SW 1271 (cell line): ENCODE measurements at places on chromosomes 7 and 10.
A peak's percentile ranks its signal among the peaks of the same experiment; 100 is the strongest.

GRCh38 chr10:74585231-74586087, 240.9 kb upstream of the KAT6B start:
- no peak for DNase-seq

GRCh38 chr7:134645935-134646334, 718 bp upstream of the BPGM start:
- no peak for DNase-seq

- DNase-seq, result no peak
Observed at GRCh38 chr10:129032372-129033313, 434.4 kb upstream of the MGMT start.

GRCh38 chr7:4157651-4158050, 524.4 kb upstream of the FOXK1 start:
- DNase-seq, result no peak

GRCh38 chr10:101000915-101001658, 1.5 kb downstream of the LZTS2 start:
- DNase-seq, result no peak

DNA sequence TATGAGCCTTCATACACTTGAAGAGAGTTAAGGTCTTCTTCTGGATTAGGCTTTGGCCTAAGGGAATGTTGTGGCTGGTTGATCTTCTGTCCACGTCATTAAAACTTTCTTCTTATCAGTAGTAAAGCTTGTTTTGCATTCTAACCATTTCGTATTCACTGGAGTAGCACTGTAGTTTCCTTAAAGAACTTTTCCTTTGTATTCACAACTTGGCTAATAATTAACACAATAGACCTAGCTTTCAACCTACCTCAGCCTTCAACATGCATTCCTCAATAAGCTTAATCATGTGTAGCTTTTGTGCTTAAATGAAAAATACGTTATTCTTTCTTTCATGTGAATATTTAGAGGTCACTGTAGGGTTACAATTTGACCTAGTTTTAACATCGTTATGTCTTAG, 42.8 kb downstream of the AKR1C8 start:
- DNase-seq, result no peak

DNA sequence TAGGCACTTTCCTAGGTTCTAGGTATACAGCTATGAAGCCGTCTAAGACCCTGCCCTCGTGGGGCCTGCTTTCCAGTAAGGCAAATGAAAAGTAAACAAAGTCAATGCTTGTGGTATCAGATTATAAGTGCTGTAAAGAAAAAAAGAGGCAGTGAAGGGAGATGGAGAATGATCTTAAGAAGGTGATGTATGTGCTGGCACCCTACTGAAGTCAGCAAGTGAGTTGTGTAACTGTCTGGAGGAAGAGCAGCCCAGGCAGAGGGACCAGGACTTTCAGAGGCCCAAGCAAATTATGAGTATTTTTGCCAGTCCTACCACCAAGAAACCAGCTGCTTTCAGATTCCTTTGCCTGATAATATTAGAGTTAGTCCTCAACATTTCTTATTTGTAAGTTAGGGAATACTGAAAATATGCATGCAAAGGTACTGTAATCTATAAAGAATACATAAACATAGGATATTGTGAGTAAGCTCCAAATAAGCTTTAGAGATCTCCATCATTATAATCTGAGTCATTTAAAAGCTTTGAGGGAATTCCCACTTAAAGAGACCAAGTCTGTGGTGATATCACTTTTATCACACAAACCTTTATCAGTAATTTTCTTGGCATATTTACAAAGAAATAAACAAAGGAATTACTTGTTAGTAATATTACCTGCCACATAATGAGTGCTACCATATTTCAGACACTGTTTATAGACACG, 329.2 kb upstream of the LRGUK start:
- no peak for DNase-seq

DNA sequence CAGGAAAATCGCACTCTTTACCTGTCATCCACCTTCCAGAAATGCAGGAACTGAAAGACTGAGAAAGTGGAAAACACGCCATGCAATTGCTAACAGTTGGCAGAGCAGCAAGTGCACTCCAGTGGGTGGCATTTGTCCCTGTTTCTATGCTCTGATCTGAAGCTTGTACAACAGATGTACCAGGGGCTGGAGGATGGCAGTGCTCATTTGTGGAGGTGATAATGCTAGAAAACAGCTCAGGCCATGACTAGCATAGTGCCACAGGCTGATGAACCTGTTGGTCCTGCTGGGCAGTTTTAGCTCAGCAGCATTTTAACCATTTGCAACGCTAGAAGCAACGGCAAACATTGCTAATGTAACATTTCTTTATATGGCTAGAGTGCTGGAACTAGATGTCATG, 199.9 kb upstream of the NRP1 start:
- DNase-seq, result no peak

DNA sequence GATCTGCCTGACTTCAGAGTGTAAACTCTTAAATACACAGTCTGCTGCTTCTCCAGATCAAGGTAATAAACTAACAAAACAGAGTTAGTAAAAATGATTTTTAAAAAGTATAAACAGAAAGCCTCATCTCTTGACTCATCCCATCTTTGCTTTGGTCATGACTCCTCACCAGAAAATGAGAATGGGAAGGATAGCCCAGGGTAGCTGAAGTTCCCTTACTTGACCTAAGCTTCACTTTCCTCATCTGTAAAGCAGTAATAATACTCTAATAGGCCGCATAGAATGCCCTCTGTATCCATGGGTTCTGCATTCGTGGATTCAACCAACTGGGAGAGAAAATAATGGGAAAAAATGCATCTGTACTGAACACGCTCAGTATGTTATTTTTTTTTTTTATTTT, 11.3 kb upstream of the SLC25A28 start:
- no peak for DNase-seq

- DNase-seq, result no peak
Observed at GRCh38 chr10:1392127-1392526, 335.9 kb downstream of the WDR37 start.

DNA sequence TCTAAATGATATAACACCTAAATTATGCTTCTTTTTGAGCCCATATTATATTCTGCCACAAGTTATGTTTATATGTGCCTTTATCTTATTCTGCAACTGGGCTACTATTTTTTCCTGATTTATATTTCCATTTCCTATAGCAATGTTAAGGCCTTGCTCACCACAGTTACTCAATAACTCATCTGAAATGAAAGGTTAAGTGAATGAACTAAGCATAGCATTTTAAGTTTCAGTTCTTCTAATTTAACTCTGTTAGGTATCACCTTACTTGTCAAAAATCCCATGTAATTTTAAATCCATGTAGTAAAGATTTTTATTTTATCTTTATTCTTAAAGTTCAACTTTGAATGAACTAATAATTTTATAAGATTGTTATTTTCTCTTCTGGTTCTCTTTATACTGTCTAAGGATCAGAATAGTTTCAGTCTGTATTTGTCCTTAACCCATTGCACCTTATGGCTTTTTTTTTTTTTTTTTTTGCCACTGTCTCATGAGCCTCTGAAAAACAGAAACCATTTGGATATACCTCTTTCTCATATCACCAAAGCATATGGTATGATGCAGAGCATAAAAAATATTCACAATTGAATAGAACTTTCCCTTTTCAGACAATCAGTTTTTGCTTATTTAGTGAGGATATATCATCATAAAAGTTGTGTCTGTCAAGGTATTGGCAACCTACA, 301.8 kb upstream of the ZWINT start:
- no peak for DNase-seq

GRCh38 chr10:17472481-17473227, 18.3 kb upstream of the ST8SIA6 start:
- DNase-seq, result no peak

- no peak for DNase-seq
Observed at GRCh38 chr10:85657476-85658113, 709.0 kb downstream of the GRID1 start.

DNA sequence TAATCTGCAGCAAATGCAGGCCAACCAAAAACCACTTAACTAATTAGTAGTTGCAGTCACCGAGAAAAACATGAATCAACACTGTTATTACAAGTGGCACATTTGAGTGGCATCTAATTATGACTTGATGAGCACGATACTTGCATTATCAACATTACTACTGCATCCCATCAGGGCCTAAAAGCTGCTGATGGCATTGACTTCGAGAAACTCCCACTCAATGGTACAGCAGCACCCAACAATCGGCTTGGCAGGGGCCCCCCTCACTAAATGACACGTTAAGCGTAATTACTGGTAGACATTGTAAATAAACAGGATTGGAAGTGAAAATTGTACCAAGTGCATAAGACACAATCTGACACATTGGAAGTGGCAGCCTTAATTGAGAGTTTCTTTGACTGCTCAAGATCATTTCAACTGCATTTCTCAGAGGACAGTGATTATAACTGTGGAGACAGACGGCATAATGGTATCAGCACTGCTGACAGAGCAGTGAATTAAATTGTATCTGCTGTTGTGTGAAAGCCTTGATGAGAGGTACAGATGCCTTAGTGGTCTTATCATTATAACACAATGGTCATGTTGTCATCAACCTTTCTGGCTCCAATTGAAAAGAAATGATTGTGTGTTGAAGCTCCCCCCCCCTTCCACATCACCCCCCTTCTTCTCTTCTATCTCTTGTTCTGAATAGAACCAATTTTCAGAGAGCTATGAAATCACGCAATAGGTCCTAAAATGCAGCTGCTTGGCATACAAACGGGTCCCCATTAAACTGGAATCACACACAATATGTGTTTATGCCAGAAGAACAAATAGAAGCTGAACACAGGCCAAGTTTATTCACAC, 43.4 kb downstream of the SHTN1 start:
- DNase-seq, result no peak

DNA sequence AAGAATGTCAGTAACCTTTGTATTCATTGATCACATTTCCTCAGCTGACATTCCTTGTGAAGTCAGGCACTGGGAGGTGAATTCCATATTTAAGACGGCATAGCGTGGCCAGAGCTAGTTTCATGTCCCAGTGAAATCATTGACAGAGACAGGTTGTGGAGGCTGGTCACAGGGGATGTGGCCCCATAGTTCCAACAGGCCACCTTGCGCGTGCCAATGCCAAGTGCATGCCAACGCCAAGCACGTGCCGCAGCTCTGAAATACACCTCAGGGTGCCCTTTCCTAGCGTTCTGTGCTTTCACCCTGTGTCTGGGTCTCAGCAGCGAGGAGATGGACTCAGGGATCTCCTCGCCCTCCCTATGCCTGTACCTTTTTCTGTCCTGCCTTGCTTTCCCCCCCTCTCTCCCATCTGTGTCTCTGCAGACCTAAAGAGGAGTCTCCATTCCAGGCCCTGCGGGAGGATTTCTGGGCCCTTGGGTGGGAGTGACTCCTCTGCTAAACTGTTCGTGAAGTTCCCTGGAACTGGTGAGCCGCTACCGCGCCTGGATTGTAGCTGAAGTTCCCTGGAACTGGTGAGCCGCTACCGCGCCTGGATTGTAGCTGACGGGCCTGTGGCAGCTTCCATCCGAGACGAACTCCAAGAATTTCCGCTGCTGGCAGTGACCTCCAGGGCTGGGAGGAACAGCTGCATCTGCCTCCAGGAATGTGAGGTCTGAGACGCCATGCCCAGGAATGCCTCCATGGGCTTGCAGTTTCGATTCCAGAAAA, 19.7 kb downstream of the AQP1 start:
- DNase-seq, result no peak

DNA sequence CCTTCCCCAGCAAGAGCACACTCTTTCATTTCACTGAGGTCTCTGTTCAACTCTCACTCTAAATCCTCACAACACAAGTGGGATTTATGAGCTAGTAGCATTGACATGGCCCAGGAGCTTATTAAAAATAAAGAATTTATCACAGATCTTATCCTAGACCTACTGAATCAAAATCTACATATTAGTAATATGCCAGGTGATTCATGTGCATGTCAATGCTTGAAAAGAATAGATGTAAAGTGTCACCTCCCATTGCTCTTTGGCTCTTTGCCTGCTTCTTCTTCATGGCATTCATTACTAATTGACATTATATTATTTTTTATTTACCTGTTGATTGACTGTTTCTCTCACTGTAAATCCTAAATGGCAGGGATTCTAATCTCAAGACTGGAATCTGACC, 459.2 kb upstream of the LRRTM3 start:
- DNase-seq, result no peak

GRCh38 chr7:76513817-76514799, 3.8 kb downstream of the UPK3B start:
- no peak for DNase-seq

- no peak for DNase-seq
Observed at GRCh38 chr7:72099784-72100183, 312.4 kb downstream of the CALN1 start.

GRCh38 chr10:29784175-29784773, 149.5 kb upstream of the SVIL start:
- peak; percentile 97 for DNase-seq

DNA sequence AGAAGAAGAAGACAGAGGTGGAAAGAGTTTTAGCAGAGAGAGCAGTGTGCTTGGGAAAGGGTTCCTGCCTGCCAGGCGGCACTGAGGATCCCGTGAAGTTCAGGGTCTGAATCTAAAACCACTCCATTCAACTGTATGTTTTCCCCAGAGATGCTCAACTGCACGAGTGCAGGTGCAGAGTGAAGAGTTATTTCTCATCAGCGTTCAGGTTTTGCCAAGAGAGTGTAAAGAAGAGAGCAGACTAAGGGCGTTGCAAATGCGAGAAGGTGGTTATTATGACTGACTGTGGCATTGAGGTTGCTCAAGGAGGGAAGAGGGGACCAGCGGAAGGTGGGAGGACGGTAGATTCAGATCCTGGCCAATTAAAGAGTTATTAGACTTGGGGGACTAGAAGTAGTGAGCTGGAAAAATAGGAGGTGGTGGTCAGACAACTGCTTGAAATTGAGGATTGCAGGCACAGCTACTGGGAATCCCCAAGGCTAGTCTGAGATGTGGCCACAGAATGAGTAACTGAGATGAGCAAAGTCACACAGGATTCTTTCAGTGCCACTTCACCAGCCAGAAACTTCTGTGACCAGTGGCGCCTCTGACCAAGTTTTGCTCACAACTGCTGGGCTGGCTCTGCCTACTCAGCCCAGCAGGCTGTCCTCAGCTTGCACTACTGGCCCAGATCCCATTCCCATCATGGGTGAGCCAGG, 29.1 kb downstream of the STRA8 start:
- no peak for DNase-seq

DNA sequence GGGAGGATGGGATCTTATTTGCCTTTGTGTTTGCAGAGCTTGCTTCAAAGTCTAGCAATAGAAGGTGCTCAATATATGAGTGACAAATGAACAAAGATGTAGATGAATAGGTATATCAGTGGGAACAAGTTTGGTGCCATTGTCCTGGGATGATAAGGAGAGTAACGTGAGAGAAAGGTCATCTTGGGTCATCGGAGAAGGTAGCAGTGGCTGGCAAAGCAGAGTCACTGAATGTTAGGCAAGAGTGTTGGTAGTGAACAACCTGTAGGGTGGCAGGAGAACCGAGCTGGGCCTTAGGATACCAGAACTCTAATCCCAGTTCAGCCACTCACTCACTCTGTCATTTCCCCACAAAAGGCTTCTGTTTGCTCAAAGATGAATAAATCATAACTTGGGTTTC, 87.2 kb downstream of the CCDC71L start:
- no peak for DNase-seq
